ENCODE measurements at places on chromosomes 4 and X. TPM values are rescaled to one million over a fixed set of nuclear protein-coding genes. Genes with fewer than 3 reads are reported as not detected.

The DCUN1D4 gene
- total RNA-seq = 23.0 TPM

The GUCY1B1 gene
- total RNA-seq = 5.6 TPM

The MAGEC1 gene
- not detected for total RNA-seq

The DOCK11 gene
- 4.7 TPM for total RNA-seq

The REELD1 gene
- total RNA-seq = 1.1 TPM

The IQCM gene
- total RNA-seq = not detected

The F9 gene
- not detected for total RNA-seq

The GEMIN8 gene
- 13.4 TPM for total RNA-seq

The SPANXN3 gene
- 2.4 TPM for total RNA-seq

The PPP4R3C gene
- total RNA-seq = not detected

The TIGD4 gene
- total RNA-seq = 0.28 TPM

All from prostate gland (tissue), 2 donors.